ENCODE measurements at places on chromosomes 5 and 9.

GRCh38 chr5:1091632-1092031 is 20.2 kb downstream of the SLC12A7 start:
- DNase-seq = no peak

GRCh38 chr5:141958113-141958512 is at the start of gene PCDH12:
TSS of gene PCDH12 (minus strand) at chr5:141958202. CDS start at chr5:141957851, 351 bp downstream.
- no peak for DNase-seq

- no peak for DNase-seq
Observed at GRCh38 chr9:18493451-18493993, 19.6 kb downstream of the ADAMTSL1 start.

DNA sequence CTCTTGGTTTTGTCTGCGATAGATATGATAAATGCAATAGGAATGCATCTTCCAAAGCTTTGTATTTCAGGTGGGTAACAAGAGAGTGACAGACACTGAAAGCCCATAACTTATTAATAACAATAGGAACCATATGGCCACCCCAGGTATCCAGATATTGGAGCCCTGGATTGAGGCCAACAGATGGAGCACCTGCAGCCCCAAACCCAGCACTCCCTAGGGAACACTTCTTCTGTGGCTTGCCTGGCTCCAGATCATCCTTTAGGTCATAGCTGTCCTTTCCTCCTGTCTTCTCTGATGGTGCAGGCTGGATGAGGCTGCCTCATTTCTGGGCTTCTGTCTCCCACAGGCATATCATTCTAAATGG is 5.0 kb upstream of the IL3 start:
- no peak for DNase-seq

DNA sequence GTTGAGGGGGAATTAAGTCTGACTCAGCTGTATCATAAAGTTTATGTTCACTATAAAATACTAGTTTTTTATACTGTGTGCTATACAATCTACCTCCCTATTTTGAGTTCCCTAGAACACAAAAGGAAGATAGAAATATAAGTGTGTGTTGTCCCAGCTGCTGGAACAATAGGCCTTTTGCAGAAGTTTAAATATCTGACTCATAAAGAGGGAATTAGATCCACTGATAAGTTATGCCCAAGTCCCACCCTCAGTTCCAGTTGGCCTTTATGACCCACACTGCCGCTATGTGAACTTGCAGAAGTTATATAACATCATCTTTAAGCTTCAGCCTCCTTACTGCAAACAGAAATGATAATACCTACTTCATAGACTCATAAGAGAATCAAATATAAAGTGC is 88.5 kb upstream of the DAB2 start:
- no peak for DNase-seq

DNA sequence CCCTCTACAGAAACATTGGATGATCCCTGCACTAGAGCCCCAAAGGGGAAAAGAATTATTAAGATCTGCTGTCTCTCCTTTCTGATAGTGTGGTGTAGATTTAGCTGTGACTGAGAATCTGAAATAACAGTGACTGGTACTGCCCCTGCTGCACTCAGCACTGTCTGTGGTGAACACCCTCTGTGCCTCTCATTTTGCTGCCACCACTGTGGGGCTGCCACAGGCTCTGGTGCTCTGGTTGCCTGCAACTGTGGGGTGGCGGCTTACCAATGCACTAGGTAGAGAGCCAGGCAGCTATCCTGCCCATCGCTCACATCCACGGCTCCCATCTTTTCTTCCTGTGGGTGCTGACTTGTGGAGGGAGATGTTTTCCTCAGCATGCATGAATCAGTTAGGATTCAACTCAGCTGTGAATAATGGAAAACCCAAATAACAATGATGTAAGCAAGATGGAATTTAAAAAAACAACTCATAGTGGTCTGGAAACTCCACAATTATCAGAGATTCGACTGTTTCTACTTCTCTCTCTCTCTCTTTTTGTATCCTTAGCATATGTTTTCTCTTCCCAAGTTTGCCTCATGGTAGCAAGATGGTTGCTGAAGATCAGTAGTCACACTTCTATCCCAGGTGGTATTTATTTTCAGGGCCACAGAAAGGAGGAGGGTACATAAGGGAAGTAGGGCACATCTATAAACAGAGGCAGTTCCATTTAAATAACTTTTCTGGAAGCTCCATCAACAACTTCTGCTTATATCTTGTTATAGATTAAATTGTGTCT is 99.8 kb upstream of the DAP start:
- DNase-seq = no peak

DNA sequence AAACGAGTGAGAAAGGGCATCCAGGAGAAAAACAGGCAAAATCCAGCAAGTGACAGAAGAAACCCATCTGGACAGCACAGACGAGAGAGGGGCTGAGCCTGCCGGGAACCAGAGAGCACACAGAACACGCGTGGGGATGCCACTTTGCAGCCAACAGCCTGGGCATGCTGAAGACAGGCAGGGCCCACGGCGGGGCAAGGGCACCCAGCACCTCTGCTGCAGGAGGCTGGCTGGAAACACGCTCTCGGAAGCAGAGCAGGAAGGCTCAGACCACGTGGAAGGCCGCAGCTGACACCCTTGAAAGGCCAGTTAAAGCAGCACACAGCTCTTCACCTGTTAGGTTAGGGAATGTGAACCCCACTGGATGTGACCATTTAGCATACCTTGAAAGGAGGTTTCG is 76.1 kb downstream of the SECISBP2 start:
- no peak for DNase-seq

DNA sequence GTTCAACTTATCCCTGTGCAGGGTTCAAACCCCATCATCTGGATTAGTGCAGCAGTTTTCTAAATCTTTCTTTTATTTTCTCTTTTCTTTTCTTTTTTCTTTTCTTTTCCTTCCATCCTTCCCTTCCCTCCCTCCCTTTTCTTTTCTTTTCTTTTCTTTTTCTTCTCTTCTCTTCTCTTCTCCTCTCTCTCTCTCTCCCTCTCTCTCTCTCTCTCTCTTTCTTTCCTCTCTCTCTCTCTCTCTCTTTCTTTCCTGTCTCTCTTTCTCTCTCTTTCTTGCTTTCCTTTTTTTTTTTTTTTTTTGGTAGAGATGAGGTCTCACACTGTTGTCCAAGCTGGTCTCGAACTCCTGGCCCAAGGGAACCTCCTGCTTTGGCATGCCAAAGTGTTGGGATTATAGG is 53.6 kb downstream of the KIAA0825 start:
- no peak for DNase-seq

DNA sequence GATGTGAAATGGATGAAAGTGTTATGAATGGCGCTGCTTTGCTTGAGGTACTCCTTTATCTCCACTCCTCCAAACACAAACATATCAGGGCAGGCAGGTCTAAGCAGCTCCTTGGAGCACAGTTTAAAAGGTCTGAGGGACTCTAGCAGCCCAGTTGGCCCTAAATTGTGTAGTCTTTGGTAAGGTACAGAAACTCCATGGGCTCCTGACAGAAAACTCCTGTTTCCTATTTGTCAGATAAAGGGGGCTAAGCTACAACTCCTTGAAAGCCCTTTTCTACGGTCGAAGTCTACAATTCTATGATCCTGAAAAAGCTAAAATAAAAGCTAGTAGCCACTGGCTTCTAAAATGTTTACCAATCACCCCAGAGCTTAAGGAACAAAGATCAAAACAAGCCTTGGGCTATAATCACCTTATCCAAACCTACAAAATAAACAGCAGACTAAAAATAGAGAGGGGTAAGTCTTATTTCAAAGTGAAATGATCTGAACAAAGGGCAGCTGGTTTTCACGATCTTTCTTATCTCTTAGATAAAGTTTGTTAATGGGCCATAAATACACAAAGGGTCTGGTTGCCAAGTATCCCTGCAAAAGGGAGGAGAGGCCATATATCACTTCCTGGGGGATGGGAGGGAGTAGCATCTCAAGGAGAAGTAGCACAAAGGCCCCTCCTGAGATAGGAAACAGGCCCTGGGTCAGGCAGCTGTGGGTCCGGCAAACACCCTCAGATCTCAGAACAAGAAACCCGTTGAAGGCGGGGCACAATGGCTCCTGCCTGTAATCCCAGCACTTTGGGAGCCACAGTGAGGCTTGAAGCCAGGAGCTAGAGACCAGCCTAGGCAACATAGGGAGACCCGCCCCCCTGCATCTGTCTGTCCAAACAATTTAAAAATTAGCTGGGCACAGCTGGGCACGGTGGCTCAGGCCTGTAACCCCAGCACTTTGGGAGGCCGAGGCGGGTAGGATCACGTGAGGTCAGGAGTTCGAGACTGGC is 28.3 kb upstream of the DENND4C start:
- DNase-seq = no peak

- DNase-seq = no peak
Observed at GRCh38 chr9:27398982-27399653, 102.2 kb upstream of the EQTN start.

DNA sequence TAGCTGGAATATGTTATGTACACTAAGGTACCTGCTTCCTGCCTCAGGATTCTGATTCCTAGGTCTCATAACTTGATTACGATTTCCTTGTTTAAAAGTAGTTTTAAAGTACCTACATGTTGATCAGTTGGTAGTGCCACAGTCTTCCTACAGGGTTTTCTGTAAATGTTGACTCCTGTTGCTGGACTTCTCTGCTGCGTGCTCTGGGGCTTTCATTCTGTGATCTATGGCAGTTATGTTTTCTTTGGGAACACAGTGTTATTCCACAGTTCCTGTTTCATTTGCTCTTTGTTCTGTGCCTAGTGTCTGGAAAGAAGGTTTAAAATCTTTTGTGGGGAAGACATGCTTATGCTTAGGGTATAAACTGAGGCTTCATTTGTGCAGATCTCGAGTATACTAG is 343.5 kb downstream of the PLK2 start:
- no peak for DNase-seq

DNA sequence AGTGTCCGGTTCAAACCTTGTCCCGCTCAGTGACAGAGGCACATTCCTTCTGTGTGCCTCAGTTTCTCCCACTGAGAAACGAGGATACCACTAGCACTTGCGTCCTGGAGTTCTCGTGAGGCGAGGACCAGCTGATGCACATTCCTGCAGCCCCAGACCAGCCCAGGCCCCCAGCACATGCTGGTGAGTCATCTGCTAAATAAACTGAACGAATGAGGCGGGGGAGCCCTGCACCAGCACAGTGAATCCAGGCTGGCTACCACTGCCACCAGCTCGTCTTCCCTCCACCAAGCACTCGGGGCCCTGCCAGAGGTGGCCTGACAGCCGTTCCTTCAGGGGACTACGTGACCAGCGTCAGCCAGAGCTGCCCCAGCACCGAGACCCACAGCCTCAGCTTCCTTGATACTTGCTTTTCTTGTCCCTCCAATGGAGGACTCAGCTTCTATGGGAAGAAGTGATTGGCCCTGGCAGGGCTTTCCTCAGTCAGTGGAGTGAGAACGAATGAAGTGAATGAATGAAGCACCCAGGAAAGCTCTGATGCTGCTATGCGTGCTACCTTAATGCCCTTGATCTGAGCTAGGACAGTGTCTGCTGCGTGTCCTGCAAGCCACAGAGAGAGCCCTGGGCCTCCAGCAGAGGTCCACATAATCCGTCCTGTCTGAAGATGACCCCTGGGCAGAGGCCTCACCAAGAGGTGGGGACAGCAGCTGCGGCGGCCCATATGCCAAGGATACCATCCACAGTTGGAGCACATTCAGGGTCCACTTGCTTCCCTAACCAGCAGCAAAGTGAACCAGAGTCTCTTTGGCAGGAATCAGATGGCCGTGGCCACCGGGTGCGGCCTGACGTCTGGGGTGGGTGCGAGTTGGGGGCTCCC is 13.5 kb upstream of the BARX1 start:
- DNase-seq = no peak

DNA sequence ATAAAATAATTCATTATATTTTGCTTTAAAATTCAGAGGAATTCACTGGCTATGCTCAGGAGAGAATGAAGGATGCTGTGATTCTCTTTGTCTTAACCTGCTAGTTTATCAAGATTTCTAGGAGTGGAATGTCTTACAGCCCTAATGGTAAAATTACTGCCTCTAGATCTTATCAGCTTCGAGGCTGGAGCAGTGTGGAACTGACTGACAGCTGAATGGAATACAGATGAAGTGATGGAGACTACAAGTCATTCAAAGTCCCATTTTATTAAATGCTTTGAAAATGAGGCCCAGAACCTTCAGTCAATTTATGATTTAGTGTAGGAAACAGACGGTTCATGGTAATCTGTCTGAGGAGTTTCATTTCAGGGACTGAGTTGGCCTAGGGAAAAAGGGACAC is 202.1 kb downstream of the RFX3 start:
- DNase-seq = no peak

- no peak for DNase-seq
Observed at GRCh38 chr9:106897751-106898150, 34.8 kb downstream of the ZNF462 start.

Data from pons (tissue), 1 donor.